ENCODE measurements at places on chromosomes 13 and 19.
A peak's percentile ranks its signal among the peaks of the same experiment; 100 is the strongest.

DNA sequence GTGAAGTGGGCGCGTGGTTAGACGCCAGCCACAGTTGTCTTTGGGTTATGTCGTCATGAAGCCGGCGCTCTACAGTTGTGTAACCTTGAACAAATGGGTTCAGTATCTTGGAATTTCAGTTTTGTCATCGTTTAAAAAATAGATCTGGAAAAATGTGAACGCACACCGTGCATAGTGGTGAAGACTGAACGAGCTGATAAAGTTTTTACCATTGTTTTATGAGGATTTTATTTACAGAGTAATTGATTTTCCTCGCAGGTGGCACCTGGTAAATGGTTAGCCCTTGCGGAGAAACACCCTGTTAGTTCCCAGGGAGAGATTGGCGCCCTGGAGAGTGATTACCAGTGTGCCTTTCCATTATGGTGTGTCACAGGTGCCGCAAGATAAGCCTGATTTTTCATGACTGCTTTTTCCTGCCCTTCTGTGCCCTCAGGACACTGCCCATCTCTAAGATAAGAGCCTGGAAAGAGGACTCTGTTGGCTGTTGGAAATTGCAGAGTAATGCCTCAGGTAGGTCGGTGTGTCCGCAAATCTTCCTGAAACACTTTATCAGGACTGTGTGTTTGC is 577 bp downstream of the ZNF181 start:
- DNase-seq: no peak

DNA sequence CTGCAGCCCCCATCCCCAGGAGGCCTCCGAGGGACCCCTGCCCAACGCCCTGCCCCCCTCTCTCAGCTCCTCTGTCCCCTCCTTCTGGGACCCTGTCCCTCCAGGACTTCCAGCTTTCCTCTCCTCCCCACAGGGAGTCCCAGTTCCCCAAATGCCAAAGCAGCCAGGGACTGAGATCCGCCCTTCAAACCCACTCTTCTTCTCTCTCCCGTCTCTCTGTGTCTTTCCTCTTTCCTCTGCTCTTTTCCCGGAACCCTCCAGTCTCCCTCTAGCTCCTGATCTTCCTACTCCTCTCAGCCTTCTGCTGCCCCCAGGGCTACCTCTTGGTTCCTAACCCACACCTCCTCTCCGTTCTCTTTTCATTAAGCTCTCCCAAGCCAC is 377 bp downstream of the CA11 start:
- no peak for DNase-seq

GRCh38 chr19:35083691-35084508 is 31.7 kb upstream of the FXYD3 start:
- no peak for DNase-seq

DNA sequence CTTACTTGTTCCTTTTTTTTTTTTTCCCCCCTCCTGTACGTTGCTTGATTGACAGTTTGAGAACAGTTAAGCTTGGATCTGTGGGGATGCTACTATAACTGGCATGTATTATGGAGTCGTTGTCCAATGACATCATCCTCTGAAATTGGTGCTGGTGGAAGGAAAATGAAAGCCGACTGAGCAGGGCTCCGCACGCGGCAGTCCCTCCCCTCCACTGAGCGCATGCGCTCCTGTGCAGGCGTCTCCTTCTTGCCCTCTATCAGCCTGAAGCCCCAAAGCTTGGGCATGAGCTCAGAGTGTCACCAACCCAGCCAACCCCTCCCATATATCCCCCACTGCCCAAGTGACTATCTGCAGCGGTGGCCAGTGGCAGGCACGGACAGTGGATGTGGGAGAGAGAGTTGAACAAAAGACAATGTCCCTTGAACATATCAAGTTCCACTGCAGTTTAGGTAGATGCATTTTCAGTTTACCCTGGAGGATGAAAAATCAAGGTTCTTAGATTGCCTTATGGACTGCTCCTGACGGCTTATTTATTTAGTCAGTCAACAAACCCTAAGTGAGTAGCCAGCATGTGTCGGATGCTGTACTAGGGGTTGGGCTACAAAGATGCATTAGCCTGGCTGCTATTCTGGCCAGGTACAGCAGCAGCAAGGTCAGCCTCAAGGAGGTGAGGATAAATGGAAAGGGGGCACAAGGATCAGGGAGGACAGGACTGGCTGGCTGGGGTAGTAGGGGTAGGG is 20.8 kb downstream of the MBNL2 start:
- no peak for DNase-seq

GRCh38 chr13:44465318-44465717 is 91.7 kb downstream of the SERP2 start:
- DNase-seq: no peak

DNA sequence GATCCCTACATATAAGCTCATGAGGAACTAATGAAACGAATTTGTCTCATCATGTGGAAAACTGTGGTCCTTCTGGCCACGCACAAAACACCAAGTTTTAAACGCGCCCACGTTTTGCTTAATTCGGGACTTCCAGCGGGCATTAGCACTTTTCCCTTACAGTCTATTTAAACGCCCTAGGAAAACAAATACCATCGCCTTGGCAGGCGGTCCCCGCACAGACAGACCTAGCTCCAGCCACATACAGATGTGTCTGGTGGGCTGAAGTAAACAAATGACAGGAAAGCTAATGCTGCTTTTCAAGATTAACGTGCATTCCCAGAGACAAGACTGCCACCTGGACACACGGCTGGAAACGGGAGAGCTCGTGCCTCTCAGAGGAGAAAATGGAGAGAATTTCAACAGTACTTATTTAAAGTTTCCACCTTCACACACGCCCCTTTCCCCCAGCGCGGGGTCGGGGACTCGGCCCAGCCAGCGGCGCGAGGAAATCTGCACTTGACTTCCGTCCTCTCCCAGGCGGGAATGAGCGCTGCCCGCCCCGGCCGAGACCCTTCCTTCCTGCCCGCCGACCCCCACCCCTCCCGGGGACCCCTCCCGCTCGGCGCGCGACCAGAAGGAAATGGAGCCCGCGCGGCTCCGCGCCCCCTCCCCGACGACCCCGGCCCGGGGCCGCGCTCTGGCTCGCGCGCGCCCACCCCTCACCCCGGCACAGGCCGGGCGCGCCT is 931 bp downstream of the USP12 start:
- DNase-seq: peak; percentile 26

DNA sequence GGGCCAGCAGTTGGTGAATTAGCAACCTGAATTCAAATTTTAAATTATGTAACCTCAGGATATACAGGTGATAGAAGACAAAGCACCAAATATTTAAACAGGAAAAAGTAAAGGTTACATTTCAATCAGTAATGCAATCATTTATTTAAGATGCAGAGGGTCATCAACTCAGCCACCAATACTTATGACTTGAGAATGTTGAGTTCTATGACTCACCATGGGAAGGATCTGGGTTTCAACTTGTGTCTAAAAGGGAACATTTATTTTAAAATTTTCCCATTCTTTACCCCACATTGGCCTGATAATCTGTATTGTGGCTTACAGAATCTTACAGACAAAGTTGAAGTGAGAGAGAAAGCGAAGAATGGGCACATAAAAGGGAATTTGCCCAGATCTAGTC is 418.0 kb downstream of the NDFIP2 start:
- no peak for DNase-seq

DNA sequence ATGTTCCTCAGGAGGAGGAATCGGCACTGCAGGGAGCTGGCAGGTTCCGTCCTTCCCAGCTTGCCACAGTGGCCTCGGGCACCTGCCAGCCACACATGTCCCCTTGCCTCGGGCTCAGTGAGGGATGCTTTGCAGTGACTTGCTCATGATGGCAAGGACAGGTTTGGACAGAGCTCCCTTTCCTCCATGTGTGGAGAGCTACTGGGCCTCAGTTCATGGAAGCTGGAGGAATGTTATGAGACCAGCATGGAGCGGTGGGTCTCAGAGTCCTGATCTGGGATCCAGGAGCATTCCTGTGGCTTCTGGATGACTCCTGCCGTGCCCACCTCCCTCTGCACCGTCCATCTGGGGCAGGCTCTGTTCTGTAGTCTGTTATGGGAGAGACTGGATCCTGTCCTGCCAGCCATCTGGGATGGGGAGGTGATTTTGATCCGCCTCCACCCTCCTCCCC is 59.2 kb downstream of the SIPA1L3 start:
- DNase-seq: no peak

DNA sequence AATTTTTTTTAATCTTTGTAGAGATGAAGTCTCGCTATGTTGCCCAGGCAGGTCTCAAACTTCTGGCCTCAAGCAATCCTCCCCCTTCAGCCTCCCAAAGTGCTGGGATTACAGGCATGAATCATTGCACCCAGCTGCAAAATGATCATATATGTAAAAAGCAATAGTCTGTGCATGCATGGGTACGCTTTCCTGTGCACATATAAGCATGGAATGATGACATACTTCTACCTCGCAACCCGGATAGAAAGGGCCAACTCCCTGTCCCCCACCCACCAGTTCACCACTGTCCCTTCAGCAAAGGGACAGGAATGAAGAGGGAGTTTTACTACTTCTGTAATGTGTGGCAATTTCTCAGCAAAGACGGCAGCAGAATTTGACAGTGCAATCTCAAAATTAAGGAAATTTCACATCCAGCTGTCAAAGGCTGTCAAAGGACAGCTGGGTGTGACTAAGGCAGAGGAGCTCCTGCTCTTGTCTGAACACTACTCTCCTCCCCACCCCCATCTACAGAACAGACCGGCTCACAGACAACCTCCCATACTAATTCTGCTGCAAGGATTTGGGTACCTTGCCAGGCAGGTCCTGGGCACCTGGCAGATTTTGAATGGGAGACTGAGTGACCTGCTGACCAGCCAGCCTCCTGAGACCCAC is 95.6 kb downstream of the TSHZ3 start:
- DNase-seq: no peak

DNA sequence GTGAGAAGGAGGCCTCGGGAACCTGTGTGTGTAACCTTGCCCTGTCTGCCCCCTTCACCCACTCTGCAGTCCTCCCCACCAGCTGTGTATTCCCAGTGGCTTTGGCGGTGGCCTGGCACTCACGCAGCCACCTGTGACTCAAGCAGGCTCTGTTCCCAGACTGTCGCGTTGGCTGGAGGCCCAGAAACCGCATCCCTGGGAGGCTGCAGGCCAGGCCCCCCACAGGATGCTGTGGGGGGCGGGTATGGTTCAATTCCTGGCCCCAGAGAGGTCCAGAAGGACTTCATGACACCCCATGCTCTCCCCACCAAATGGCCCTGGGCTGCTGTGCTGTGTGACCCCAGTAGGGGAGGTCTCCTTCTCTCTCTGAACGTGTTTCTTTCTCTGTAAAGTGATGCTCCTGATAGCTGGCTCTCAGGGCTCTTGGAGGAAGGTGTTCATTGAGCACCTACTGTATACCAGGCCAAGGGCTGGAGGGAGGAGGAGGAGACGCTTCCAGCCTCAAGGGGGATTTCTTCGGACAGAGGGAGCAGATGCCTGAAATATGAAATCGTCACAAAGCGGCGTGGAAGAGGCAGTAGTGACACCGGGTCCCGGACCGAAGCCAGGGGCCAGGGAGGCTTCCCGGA is 1.9 kb upstream of the LINGO3 start:
- DNase-seq: no peak

DNA sequence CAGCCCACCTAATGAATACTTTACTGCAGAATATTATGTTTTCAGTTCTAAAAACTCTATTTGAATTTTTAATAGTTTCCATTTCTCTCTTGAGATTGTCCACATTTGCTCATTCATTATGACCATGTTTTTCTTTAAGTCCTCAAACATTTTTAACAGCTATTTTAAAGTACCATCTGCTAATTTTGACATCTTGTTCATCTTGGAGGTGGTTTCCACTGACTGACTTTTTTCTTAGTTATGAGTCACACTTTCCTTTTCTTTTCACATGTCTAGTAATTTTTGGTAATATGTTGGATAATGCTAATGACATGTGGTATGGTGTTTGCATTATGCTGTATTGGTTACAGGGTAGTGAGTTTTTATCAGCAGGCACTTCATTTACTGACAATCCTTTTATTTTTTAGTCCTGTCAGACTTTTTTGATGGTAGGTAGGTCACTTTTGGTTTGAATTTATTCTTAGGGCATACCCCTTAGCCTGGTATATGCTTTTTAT is 15.4 kb upstream of the ESD start:
- DNase-seq: no peak

GRCh38 chr19:13102666-13103580 is at the start of gene LYL1:
TSS of gene LYL1 (minus strand) at chr19:13102858. CDS start at chr19:13101171, 1,687 bp downstream.
- DNase-seq: peak; percentile 26

DNA sequence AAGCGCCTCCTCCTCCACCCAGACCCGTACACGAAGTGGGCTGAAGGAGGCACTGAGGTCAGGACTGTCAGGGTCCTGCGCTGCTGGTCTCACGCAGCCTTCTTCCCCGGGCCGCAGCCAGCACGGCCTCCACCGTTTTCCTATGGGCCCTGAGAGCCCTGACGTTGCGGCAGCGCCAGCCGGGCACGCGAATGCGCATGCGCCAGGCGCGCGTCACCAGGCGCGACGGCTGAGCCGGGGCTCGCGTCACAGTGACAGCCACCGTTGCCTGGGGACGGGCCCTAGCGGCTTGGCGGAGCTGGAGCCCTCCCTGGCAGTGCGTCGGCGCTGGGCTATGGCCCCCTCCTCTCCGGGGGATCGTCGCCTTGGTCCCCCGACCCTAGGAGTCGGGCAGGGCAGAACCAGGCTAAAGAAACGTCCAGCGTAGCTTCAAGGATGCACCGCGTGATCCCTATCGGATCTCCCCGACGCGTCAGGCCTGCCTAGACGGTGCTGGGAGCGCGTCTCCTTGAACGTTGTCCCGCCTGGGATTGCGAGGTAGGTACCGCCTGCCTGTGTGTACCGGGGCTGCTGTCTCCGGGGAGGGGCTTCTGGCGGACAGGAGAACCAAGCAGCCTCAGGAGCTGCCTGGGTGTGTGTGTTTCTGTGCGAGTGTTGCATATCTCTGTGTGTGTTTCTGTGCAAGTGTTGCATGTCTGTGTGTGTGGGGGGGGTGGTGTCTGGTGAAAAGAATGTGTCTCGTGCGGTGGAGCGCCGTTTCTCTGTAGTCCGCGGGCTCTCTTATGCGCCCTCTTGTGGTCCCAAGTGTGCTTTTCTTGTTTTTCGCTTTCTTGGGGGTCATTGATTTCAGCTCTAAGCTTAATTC is 43.2 kb downstream of the ZNF571 start:
- peak; percentile 55 for DNase-seq

DNA sequence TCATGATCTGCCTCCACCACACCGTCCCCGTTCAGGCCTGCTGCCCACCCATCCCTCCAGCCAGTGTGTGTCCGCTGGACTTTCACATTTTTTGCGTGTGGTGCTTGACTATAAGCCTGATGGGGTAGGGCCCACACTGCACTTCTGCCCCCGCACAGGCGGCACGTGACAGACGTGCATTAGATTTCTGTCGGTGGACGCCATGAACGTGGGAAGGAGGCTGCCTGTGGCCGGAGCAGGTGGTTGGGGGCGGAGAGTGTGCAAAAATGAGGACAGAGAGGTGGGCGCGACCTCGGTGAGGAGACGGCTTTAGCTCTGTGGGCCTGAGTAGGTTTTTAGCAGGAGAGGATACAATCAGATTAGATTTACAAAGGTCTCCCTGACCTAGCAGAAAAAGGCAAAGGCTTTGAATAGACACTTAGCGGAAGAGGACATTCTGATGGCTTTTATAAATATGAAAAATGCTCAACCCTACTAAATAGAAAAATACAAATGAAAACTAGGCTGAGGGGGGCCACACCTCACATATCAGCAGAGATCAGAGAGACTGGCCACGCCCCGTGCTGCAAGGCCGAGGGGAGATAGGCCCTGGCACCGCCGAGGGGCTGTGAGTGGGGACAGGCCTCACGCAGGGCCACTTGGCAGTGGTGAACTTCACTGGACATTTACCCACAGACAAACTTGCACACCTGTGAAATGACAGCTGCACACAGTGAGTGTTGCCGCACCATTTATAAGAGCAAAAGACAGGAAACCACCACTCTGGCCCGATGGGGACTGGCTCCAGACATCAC is 25.4 kb downstream of the PAK4 start:
- no peak for DNase-seq

GRCh38 chr19:3167533-3168272 is 10.9 kb upstream of the S1PR4 start:
- DNase-seq: no peak

GRCh38 chr19:5988517-5989387 is 10.8 kb upstream of the RANBP3 start:
- DNase-seq: no peak
